Central memory CD4-positive, alpha-beta T cell (primary cell): ENCODE measurements at places on chromosomes 6 and 20.

- no peak for DNase-seq
Measured at GRCh38 chr20:2455771-2456497, 14.7 kb downstream of the SNRPB start.

DNA sequence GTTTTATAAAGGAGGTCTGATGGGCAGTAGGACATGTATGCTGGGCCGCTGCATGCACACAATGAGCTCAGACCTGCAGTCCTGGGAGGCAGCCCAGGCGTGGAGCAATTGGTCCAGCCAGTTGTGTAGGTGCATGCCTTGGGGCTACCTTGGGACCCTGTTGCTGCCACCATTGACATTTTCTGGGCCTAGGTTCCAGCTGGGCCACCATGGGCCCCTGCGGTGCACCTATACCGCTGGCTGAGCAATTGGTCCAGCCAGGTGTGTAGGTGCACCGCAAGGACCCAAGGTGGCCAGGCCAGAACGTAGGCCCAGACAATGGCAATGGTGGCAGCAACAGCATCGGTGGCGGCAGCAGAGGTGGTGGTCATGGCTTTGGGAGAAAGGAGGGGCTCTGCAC is 143.9 kb downstream of the PXDC1 start:
- DNase-seq: no peak

DNA sequence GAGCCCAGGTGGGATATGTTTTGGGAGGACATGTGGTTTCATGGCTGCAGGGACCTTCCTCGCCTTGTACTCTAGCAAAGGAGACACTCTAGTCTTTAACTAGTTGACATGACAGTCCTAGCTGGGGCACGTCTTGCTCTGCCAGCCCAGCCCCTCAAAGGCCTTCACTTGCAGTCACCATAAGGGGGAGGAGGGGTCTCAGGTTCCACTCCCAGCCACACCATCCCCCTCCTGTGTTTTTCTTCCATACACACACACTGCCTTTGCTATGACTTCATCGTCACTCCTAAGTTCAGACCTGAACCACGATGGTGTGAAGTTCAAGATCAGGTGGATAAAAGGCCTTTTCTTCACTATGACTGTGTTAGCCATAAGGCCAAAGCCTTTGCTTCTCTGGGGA is 13.5 kb downstream of the ULBP1 start:
- DNase-seq: no peak

- no peak for DNase-seq
Measured at GRCh38 chr20:41175727-41176330, 38.5 kb downstream of the PLCG1 start.

GRCh38 chr20:41715526-41715925 is 97.3 kb upstream of the CHD6 start:
- no peak for DNase-seq

- DNase-seq: no peak
Measured at GRCh38 chr20:61662226-61662967, 403.3 kb downstream of the TAF4 start.

DNA sequence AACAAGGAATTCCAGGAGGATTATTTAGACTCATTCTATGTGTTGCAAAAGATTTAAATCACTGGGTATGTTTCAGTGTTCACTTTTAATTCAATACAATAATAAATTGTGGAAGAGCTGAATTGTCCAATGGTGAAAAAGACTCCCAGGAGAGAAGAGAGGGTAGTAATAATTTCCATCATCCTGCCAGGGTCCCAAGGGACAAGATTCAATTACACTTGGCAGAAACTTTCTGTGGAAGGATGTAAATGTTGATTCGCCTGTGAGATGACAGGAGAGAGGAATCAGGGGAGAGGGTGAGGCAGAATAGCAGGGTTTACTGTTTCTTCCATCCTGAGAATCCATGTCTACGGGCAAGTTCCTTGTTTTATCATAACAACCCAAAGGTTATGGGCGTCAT is 342.7 kb downstream of the ESR1 start:
- no peak for DNase-seq

DNA sequence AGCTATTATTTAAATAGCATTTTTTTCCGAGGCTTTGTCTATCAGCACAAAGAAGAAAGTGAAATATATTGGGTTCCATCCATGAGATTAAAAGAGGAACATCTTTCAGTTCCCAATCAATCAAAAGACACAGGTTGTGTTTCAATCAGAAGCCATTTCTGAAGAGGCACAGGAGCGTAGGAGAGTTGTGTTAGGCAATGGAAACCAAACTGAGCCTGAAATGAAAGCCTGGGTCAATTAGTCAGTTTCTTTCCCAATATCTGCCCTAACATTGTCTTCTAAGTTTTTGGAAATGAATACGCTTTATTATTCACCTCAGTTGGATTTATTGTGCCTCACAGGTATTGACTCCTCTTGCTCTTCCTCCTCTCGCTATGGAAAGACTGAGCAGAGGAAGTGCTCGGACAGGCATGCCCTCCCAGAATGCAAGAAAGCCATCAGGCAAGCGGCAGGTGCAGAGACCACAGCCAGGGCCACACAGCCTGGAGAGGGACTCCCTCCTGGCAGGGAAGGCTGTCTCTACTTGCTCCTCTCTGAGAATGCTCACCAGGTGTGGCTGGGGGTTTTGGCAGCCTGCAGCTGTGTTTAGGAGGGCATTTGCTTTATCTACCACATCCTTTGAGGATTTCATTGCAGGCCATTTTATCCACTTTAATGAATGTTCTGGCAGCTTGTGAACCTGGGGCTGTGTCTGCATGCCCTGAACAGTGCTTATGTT is 100.8 kb upstream of the NEDD9 start:
- DNase-seq: no peak
